Progenitor cell of endocrine pancreas (in vitro differentiated cells): ENCODE measurements at places on chromosomes 12 and 14. TPM values are rescaled to one million over a fixed set of nuclear protein-coding genes. Genes with fewer than 3 reads are reported as not detected.

RNF212B gene
- not detected in 2 replicates for total RNA-seq

ANKS1B gene
- total RNA-seq, result 10.1 and 14.0 TPM in 2 replicates

LAG3 gene
- 2.2 and 2.5 TPM in 2 replicates for total RNA-seq

LBHD2 gene
- total RNA-seq, result not detected in 2 replicates

KLRD1 gene
- total RNA-seq, result 0.20 and 0.48 TPM in 2 replicates

SCNN1A gene
- total RNA-seq, result 14.3 and 23.1 TPM in 2 replicates

ESRRB gene
- 0.12 and 0.29 TPM in 2 replicates for total RNA-seq

KCNMB4 gene
- 8.2 and 9.6 TPM in 2 replicates for total RNA-seq
